HFFc6 (cell line): ENCODE measurements at places on chromosomes 2 and 18. TPM values are rescaled to one million over a fixed set of nuclear protein-coding genes. Genes with fewer than 3 reads are reported as not detected.
A peak's percentile ranks its signal among the peaks of the same experiment; 100 is the strongest.

- H3K4me3 ChIP-seq, result no peak overlapping the region
- H3K27me3 ChIP-seq, result peaks cover 14% of the 10 kb centered on the region
- DNase-seq, result no peak
- peaks cover 3% of the 10 kb centered on the region for H3K4me1 ChIP-seq
Observed at GRCh38 chr2:122077771-122078170, 322.3 kb downstream of the TSN start.

DNA sequence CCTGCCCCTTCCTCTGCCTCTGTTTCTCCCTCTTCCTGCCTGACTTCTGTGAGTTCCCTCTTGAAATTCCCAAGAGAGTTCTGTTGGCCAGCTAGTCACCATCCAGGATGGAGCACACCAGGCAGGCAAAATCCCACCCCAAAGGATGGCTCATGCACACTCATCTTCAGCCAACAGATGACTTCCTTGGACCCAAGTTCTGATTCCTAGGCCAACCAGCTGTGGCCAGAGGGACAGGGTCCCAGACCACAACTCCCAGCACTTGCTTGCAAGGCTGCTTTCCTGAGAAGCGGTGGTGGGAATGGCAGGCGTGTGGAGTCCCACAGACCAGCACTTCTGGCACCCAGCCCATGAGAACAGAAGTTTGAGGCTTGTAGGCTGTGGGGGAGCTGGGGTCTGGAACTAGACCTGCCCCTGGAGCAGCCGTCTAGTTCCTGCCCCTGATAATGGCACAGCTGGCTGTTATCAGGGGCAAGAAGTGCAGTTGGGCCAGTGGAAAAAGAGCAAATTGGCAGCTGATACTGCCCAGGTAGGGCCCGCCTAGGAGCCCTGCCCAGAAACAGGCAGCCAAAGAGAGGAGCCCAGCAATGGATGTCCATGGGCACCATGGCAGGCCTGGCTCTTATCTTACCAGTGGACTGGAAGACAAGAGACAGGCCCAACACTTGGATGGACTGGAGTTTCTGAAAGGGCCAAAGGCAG lies 56.7 kb downstream of the CYP26B1 start:
- H3K27ac ChIP-seq, result no peak overlapping the region
- no peak for DNase-seq
- peaks cover 33% of the 10 kb centered on the region for H3K27me3 ChIP-seq
- H3K4me1 ChIP-seq, result no peaks in the 10 kb centered on the region

GRCh38 chr2:25201794-25202193 lies 33.4 kb upstream of the POMC start:
- H3K4me1 ChIP-seq, result peaks cover 11% of the 10 kb centered on the region
- H3K36me3 ChIP-seq, result no peaks in the 10 kb centered on the region
- no peak overlapping the region for H3K4me3 ChIP-seq
- DNase-seq, result no peak

- no peak overlapping the region for H3K27ac ChIP-seq
- H3K27me3 ChIP-seq, result no peaks in the 10 kb centered on the region; the same call in 1 of the 2 replicates
- H3K4me3 ChIP-seq, result no peak overlapping the region
Observed at GRCh38 chr2:143125717-143126116, 3.5 kb upstream of the ARHGAP15 start.

DNA sequence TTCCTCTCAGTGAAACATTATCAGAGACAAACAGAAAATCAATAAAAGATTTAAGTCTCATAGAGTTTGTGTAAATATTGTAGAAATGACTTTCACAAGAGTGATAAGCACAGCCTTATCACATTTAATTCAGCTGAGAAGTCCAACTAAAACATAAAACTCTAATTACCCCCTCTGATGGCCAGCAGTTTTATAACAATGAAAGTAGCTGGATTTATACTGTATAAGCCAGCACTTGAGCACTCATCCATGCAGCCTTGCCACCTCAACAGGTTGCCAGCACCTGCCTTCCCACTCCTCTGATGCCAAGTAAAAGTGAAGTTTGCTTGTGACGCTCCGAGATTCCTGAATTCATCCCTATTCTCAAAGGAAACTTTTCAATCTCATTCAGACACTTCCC lies 103.0 kb upstream of the STK39 start:
- H3K27me3 ChIP-seq, result no peaks in the 10 kb centered on the region; the same call in 1 of the 2 replicates
- peaks cover 5% of the 10 kb centered on the region; the same call in 1 of the 2 replicates for H3K4me1 ChIP-seq
- no peak overlapping the region for H3K27ac ChIP-seq
- no peak for DNase-seq
- H3K36me3 ChIP-seq, result no peaks in the 10 kb centered on the region
- H3K4me3 ChIP-seq, result no peak overlapping the region

DNA sequence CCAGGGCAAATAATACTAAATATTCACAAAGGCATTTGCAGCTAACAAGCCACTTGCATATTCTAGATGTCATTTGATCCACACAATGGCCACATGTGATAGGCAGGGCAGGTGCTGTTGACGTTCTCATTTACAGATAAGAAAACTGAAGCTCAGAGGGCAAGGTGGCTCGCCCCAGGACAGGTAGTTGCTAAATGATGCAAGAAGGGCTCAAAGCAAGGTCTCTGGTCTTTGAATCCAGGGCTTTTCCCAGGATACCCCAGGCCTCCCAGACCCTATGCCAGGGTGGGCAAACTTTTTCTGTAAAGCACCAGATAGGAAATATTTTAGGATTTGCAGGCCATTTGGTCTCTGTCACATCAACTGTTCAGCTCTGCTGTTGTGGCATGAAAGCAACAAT lies 35.1 kb downstream of the LOXHD1 start:
- no peak overlapping the region for H3K4me3 ChIP-seq
- H3K27ac ChIP-seq, result no peak overlapping the region
- no peak for DNase-seq

- H3K4me1 ChIP-seq, result no peaks in the 10 kb centered on the region
- no peaks in the 10 kb centered on the region for H3K36me3 ChIP-seq
- no peak for DNase-seq
Observed at GRCh38 chr2:621303-622099, 55.7 kb downstream of the TMEM18 start.

- DNase-seq, result peak; percentile 75
- H3K4me1 ChIP-seq, result peaks cover 66% of the 10 kb centered on the region
- H3K27me3 ChIP-seq, result peaks cover 5% of the 10 kb centered on the region
- H3K27ac ChIP-seq, result peak overlapping the region; percentile 60
- H3K36me3 ChIP-seq, result no peaks in the 10 kb centered on the region; the same call in 1 of the 2 replicates
Observed at GRCh38 chr2:215749092-215749957, 264.0 kb downstream of the MREG start.

GRCh38 chr18:3623769-3624545 lies 174.0 kb downstream of the TGIF1 start:
- H3K27me3 ChIP-seq, result peaks cover 5% of the 10 kb centered on the region
- peaks cover 47% of the 10 kb centered on the region for H3K4me1 ChIP-seq
- DNase-seq, result peak; percentile 97

DNA sequence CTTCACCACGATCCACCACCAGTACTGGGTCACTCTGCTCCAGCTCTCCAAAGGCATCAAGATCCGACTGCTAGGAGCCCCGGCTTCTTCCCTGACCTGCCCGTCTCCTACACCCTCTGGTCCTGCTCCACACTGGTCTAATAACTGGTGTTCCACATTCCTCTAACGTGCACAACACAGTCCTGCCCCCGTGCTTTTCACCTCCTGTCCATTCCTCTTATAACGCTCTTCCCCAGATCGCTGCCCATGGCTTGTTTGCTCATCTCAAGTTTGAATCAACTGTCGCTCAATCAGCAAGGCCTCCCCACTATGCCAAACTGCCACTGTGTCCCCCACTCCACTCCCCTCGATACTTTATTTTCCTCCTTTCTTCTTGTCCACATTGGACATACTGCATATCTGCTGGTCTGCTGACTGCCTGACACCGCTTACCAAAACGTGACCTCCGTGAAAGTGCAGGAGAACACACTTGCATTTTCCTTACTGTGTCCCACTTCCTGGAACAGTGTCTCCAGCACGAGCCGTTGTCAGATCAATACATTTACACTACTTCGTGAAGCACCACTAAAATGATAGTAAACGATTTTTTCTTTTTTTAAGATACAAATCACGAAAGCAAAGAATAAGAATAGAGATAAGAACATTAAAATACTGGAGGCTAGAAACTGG lies 6.5 kb downstream of the HDLBP start:
- H3K36me3 ChIP-seq, result peaks cover 27% of the 10 kb centered on the region; the same call in 1 of the 2 replicates
- H3K27me3 ChIP-seq, result peaks cover 3% of the 10 kb centered on the region
- DNase-seq, result no peak
- H3K4me1 ChIP-seq, result peaks cover 63% of the 10 kb centered on the region

LIMS4 gene
- 0.90 to 1.9 TPM (median 1.4 TPM) in 3 replicates for total RNA-seq

HOXD4 gene
- 0.56 TPM in 1 of 3 replicates, not detected in the others for total RNA-seq

MRO gene
- total RNA-seq, result not detected in 3 replicates

FOXD4L1 gene
- total RNA-seq, result 0.17 TPM in 1 of 3 replicates, not detected in the others

UPP2 gene
- not detected in 3 replicates for total RNA-seq

SLC19A3 gene
- total RNA-seq, result not detected in 3 replicates

SOX11 gene
- not detected in 3 replicates for total RNA-seq

GALNT14 gene
- total RNA-seq, result 0.66 to 1.3 TPM in 2 of 3 replicates, not detected in the other

CIAO1 gene
- total RNA-seq, result 62.7 to 72.6 TPM (median 67.5 TPM) in 3 replicates
